ENCODE measurements at places on chromosomes 13 and 19.

GRCh38 chr13:35818633-35819067, 312.5 kb downstream of the DCLK1 start:
- no peak for DNase-seq

- DNase-seq = no peak
These were observed 24.9 kb upstream of the WDR18 start for GRCh38 chr19:958967-959855.

DNA sequence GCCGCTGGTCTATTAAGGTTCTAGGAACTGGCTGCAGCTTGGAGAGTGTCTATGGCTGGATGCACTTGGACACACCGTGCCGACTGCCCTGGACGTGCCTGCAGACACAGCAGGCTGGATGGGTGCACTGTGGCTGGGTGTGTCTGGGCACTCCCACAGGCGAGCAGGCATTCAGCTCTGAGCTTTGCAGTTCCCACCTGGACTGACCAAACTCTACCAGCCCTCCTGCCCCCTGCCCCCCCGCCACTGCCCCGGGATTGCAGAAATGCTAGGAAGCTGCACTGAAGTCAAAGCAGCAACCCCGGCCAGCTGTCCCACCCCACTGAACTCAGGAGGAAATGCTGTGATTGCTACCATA, 7.0 kb upstream of the LRP3 start:
- no peak for DNase-seq

DNA sequence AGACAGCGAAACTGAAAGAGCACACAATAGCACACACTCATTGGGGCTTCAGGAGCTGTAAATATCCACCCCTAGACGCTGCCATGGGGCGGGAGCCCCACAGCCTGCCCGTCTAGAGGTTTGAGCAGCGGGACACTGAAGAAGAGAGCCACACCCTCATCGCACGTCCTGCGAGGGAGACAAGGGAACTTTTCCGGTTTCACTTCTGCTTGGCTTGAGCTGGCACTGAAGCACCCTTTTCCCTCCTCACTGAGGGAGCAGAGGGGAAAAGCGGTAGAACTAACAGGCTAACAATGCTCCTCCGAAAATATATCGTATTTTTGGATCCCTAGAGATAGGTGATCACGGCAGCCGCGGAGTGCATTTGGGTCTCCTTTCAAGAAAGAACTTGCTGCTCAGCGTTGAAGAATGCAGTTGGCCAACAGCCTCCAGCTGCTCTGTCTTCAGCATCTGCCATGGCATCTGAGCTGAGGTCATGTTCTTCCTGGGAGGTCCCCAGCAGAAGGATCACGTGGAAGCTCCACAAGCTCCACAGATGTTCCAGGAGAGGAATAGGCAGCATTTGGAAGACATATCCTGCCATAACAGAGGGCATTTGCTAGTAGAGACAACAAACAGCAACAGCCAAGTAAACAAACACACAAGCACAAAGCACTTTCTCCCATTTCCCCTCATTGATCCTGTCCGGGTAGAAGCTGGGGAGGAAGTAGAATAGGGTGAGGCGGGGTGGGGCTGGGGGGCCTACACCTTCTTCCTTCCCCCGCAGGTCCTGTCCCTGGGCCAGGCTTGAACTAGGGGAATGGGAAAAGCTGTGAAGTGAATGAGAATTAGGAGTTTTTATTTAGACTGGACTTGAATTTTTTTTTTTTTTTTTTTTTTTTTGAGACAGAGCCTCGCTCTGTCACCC, 44.8 kb upstream of the ALOX5AP start:
- no peak for DNase-seq

DNA sequence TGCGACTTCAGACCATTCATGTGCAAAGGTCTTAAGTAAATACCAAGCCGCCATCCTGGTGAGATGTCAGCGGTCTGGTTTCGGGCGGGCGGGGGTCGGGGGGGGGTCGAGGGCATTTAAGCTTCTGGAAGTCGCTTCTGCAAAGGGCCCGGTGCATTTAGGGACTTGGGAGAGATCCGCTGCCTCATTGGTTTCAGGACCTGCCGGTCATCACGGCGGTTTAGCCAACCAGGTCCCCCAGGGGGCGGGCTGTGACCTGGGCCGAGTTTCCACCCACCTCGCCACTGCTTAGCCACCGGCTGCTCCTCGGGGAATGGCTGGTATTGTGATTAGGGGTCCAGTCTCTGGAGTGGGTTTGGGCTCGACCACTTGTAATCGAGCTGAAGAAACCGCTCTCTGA, 7.8 kb downstream of the ANKLE1 start:
- DNase-seq = no peak

GRCh38 chr13:68099631-68100030, 869.5 kb upstream of the PCDH9 start:
- DNase-seq = no peak

GRCh38 chr13:104809483-104809882, 1726.0 kb downstream of the EFNB2 start:
- no peak for DNase-seq

DNA sequence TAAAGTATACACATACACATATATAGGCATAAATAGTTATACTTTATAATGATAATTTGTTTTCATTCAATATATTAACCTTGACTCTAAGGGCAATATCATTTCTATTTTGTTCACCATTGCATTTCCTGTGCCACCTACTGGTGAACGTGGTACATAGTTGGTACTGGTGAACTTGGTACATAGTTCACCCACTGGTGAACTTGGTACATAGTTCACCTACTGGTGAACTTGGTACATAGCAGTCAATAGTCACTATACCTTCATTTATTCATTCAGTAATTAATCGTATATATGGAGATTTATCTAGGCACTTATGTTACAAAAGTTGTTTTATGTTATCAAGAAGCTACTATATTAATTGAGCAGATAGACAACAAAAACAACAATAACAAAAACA, 172.6 kb upstream of the ATXN8OS start:
- DNase-seq = no peak

DNA sequence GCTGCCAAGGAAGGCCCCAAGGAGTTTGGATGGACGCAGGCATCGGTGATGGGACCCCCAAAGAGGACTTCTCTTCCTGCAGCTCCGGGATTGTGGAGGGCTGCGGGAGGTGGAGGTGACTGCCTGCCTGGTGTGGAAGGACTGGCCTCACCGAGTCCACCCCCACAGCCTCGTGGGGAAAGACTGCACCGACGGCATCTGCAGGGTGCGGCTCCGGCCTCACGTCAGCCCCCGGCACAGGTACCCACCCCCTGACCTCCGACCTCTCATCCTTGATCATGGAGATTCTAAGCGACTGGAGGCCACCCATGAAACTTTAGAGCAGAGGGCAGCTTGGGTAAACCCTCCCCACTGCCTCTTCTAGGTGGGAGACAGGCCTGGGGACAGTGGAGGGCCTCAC, 16.9 kb upstream of the CLASRP start:
- DNase-seq = no peak

DNA sequence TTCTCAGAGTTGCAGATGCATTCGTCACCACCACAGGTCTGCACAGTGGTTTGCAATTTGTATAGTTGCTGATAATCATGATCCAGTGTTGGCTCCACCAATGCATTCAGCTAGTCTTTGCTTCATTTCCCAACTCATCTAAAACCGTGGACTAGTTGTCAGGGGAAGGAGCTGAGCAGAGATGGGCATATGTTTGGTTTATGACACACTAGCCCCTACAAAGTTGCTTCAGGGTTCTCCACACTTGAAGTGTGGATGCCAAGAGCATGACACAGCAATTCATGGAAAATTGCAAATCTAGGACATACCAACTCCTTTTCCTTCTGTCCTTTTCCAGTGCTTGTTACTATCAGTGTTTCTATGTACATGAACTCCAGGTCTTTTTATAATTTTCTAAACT, 168.0 kb downstream of the TNFSF13B start:
- DNase-seq = no peak

- DNase-seq = no peak
These were observed 14.9 kb upstream of the SCN1B start for GRCh38 chr19:35015270-35015953.

GRCh38 chr19:35533822-35534392, 651 bp downstream of the GAPDHS start:
- no peak for DNase-seq

DNA sequence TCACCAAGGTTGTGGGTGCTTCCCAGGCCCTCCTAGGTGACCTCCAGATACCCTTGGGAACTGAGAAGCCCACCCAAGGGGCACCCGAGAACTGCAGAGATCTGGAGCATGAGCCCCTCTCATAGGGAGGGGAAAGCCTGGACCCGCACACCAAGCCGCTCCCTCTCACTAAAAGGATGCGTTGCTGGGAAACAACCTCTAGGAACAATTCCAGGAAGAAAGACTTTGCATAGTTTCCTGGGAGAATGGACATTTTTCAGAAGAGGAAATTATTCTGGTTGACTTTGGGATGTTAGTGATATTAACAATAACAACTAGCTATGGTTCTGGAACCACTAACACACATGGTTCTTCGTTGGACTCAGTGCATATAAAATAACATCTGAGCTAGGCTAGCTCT, 64.6 kb downstream of the SLC7A1 start:
- DNase-seq = no peak

DNA sequence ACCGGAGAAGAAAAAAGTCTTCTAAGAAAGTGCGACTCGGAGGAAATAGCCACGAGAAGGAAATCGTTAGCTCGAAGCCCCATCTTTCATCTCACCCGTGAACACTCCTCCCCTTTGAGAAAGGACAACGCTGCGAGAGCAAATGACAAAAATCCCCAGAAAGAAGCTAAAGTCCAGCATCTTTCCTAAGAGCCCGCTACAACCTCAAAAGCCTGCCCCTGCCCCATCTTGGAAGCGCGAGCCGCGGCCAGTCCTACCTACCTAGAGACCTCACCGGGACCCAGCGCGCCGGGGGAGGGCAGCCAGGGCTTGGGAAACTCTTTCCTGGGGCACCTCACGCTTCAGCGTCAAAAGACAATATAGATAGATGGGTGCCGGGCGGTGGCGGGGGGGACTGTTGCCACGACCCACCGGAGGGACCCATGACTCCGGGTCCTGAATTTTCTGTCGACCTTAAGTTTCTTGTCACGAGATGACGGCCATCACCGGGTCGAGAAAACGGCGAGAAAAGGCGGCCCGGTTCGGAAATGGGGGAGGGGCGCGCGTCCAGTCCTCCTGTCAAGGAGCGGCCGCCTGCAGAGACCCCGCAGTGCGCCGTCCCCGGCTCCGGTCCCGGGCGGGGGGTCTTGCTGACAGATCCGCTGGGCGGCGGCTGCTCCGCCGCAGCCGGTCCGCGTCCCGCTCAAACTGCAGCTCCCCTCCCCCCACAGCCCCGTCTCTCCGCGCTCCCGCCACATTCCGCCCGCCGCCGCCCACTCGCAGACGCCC, 65.9 kb downstream of the KCNRG start:
- DNase-seq = peak; percentile 47

- no peak for DNase-seq
These were observed 13.7 kb downstream of the FAM124A start for GRCh38 chr13:51235756-51236490.

GRCh38 chr19:16449330-16449961, 22.3 kb downstream of the EPS15L1 start:
- DNase-seq = no peak
